CD4-positive, alpha-beta T cell treated with Interleukin-15 for 1 hour (primary cell): ENCODE measurements at places on chromosomes 7 and 10.

DNA sequence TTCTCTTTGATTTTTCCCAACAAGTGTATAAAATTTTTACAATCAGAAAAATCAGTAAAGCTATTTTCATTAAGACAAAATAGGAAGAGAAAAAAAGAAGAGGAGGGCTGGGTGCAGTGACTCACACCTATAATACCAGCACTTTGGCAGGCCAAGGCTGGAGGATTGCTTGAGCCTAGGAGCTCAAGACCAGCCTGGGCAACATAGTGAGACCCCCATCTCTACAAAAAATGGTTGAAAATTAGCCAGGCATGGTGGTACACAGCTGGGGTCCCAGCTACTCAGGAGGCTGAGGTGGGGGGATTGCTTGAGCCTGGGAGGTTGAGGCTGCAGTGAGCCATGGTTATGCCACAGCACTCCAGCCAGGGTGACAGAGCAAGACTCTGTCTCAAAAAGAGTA is 172.3 kb downstream of the AKR1D1 start:
- DNase-seq, result no peak

DNA sequence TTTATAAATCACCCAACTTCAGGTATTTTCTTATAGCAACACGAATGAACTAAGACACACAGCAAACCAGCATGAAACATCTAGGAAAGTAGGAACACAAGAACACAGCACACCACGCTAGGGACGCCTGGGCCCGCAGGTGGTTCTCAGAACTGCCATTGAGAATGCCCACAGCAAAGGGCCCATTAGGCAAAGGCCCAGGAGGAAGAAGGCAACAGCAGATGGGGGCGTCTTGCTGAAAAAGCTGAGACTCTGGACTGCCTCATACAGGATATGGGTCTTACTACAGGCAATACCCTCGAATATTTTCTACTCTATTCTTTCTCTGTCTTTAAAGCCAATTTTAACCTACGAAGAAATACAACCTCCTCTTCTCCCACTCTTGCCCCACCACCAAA is 77.3 kb downstream of the PARD3 start:
- DNase-seq, result no peak

DNA sequence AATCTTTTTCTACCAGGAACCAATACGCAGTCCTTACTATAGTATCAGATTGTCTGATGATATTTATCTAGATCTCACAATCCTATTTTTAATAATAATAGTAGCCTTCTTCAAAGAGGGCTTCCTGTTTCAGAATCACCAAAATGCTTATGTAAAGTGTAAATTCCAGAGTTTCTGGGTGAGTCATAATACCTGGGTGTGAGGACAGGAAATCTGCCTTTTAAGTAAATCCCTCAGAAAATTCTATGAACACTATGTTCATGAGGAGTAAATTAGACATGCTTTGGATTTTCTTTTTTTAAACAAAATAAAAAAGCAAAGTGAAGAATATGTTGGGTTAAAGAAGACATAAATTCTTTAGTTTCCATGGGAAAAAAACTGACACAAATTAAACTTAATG is 20.5 kb downstream of the DKK1 start:
- no peak for DNase-seq

- DNase-seq, result peak; percentile 43
These were observed 1.7 kb upstream of the PAX2 start for GRCh38 chr10:100743626-100744135.

GRCh38 chr7:50358041-50358705 is 53.7 kb downstream of the IKZF1 start:
- peak; percentile 45 for DNase-seq

GRCh38 chr10:123129618-123130271 is 6.0 kb upstream of the HMX3 start:
- DNase-seq, result no peak

- no peak for DNase-seq
These were observed 44.5 kb downstream of the PSMC2 start for GRCh38 chr7:103391976-103392375.

- no peak for DNase-seq
These were observed 62.0 kb downstream of the ELFN1 start for GRCh38 chr7:1732072-1732471.

DNA sequence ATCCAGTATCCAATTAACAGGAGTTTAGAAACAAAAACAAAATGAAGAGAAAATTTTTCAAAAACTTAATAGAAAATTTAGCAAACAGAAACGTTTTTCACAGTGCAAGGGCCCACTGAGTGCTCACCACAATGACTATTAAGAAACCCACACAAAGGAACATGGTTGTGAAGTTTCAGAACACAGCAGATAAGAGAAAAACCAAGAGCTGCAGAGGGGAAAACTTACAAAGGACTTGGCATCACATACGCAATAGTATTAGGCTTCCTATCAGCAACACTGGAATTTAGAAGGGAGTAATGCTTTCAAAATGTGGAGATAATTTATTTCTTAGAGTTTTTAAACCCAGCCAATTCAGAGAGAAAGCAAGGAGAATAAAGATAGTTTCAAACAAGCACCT is 1.7 kb upstream of the C7orf25 start:
- no peak for DNase-seq
